Thoracic aorta (tissue), 2 donors: ENCODE measurements at places on chromosomes 7 and 10. TPM values are rescaled to one million over a fixed set of nuclear protein-coding genes. Genes with fewer than 3 reads are reported as not detected.

GRCh38 chr10:62618576-62619412 lies 185.7 kb upstream of the ADO start:
- no peak overlapping the region for H3K27ac ChIP-seq
- H3K36me3 ChIP-seq, result no peaks in the 10 kb centered on the region
- H3K27me3 ChIP-seq, result no peaks in the 10 kb centered on the region
- no peak for DNase-seq
- H3K4me1 ChIP-seq, result no peaks in the 10 kb centered on the region

The ASAH2 gene
- total RNA-seq, result 0.41 TPM

DNA sequence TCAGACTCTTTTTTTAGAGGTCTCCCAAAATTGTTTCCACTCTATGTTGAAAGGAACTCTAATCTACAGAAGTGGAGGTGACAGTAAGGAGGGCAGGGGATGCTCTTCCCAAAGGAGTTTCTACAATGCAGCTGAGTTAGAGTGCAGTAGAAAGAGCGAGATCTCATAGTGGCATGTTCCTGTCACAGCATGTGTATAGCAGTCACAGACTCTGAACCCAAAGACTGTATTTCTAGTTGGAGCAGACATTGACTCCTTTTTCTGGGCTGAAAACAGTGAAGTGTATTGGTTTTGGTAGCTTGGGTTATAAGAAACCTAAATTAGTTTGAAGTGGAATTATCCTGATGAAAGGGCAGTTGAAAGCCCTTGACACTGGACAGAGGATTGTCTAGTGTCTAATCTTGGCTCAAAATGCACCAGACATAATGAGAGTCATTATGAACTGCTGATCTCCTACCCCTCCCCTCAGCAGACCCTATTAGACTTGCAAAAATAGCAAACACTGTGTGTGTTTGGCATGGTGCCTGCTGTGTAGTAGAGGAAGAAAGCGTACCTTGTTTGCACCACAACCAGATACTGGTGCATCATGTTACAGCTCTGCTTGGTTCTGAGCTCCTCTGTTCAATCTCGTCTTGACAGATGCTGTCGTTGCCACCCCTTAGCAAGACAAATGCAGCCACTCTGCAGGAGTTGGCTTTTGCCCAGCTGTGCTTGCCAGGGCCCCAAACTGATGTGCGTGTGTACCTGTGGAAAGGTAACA lies 336.0 kb downstream of the AUTS2 start:
- H3K4me1 ChIP-seq, result no peaks in the 10 kb centered on the region
- no peak overlapping the region for H3K4me3 ChIP-seq
- DNase-seq, result no peak
- no peak overlapping the region for H3K27ac ChIP-seq

- no peaks in the 10 kb centered on the region for H3K27me3 ChIP-seq
- no peak overlapping the region for H3K27ac ChIP-seq
- H3K36me3 ChIP-seq, result no peaks in the 10 kb centered on the region
- DNase-seq, result no peak
These were observed 899.5 kb upstream of the LRRTM3 start for GRCh38 chr10:66026321-66026720.

GRCh38 chr10:22712956-22713852 lies 1.2 kb downstream of the PIP4K2A start:
- H3K36me3 ChIP-seq, result no peaks in the 10 kb centered on the region
- H3K4me3 ChIP-seq, result peak overlapping the region; percentile 99
- H3K27me3 ChIP-seq, result no peaks in the 10 kb centered on the region
- no peak for DNase-seq
- peak overlapping the region; percentile 86 for H3K27ac ChIP-seq
- peaks cover 23% of the 10 kb centered on the region for H3K4me1 ChIP-seq

The PNLIP gene
- total RNA-seq, result not detected

The MUC3A gene
- total RNA-seq, result not detected

DNA sequence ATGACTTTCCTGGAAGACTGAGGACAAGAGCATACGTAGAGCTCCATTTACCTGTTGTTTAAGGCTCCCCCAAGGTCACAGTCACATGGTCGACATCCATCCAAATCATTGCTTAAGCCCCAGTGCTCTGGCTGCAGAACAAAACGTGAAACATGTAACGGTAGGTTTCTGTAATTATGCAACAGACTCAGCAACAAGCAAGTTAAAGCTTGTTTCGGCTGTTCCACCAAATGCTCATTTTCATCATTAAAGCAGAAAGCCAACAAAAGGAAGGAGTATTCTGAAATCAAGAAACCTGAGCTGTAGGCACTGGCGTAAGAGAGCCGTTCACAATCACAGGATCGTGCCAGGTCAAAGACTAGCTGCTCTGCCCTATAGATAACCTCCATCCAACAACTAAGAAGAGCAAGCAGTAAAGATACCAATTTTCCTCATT lies 30.0 kb downstream of the LAMB1 start:
- H3K27me3 ChIP-seq, result no peaks in the 10 kb centered on the region
- peaks cover 21% of the 10 kb centered on the region for H3K4me1 ChIP-seq
- H3K27ac ChIP-seq, result peak overlapping the region; percentile 70
- DNase-seq, result no peak
- H3K36me3 ChIP-seq, result peaks cover 27% of the 10 kb centered on the region

The GRM3 gene
- not detected for total RNA-seq

The STEAP1B gene
- total RNA-seq, result 1.1 TPM

The CACNA2D1 gene
- total RNA-seq, result 44.7 TPM

- peaks cover 14% of the 10 kb centered on the region for H3K36me3 ChIP-seq
- no peak overlapping the region for H3K4me3 ChIP-seq
- no peak overlapping the region for H3K27ac ChIP-seq
- H3K27me3 ChIP-seq, result no peaks in the 10 kb centered on the region
- DNase-seq, result no peak
These were observed 3.0 kb downstream of the BUB3 start for GRCh38 chr10:123157210-123157609.

- no peaks in the 10 kb centered on the region for H3K36me3 ChIP-seq
- no peaks in the 10 kb centered on the region for H3K27me3 ChIP-seq
- no peak for DNase-seq
- no peak overlapping the region for H3K4me3 ChIP-seq
These were observed 74.4 kb upstream of the RSU1 start for GRCh38 chr10:16891375-16892313.

GRCh38 chr7:49780953-49781352 lies 7.5 kb downstream of the VWC2 start:
- H3K36me3 ChIP-seq, result no peaks in the 10 kb centered on the region
- DNase-seq, result no peak
- H3K27me3 ChIP-seq, result no peaks in the 10 kb centered on the region
- H3K4me3 ChIP-seq, result no peak overlapping the region
- no peak overlapping the region for H3K27ac ChIP-seq
- H3K4me1 ChIP-seq, result no peaks in the 10 kb centered on the region

The SPDYE11 gene
- not detected for total RNA-seq

- no peaks in the 10 kb centered on the region for H3K4me1 ChIP-seq
- no peak overlapping the region for H3K27ac ChIP-seq
- no peaks in the 10 kb centered on the region for H3K27me3 ChIP-seq
- DNase-seq, result no peak
- no peaks in the 10 kb centered on the region for H3K36me3 ChIP-seq
- H3K4me3 ChIP-seq, result no peak overlapping the region
These were observed 71.2 kb downstream of the DNMBP start for GRCh38 chr10:99938563-99938962.

GRCh38 chr10:29120216-29120615 lies 168.7 kb upstream of the LYZL1 start:
- no peak overlapping the region for H3K27ac ChIP-seq
- no peaks in the 10 kb centered on the region for H3K27me3 ChIP-seq
- no peaks in the 10 kb centered on the region for H3K36me3 ChIP-seq
- DNase-seq, result no peak
- H3K4me3 ChIP-seq, result no peak overlapping the region

DNA sequence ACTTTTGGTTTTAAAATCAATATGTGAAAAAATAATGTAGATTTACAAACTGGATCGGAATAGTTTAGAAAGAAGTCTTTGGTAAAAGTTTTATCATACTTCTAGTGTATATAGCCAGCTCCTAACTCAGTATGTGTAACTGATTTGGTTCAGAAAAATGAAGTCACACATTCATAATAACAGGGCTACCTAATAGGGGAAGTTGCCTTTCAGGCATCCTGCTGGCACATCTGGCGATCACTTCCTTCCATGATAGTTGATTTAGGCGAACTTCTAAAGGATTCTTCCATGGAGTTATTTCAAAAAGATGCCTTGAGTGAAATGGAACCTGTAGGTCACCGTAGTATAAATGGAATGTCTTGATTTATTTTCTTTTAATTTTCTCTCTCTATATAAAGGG lies 69.1 kb downstream of the SHH start:
- DNase-seq, result no peak
- H3K36me3 ChIP-seq, result peaks cover 51% of the 10 kb centered on the region
- H3K27me3 ChIP-seq, result no peaks in the 10 kb centered on the region

- no peaks in the 10 kb centered on the region for H3K27me3 ChIP-seq
- H3K4me3 ChIP-seq, result no peak overlapping the region
- no peaks in the 10 kb centered on the region for H3K36me3 ChIP-seq
- no peak overlapping the region for H3K27ac ChIP-seq
- H3K4me1 ChIP-seq, result no peaks in the 10 kb centered on the region
- DNase-seq, result no peak
These were observed 53.8 kb downstream of the PARP12 start for GRCh38 chr7:140008755-140009610.

The RHOBTB1 gene
- 16.7 TPM for total RNA-seq

The BAMBI gene
- 24.8 TPM for total RNA-seq
